Stimulated activated CD4-positive, alpha-beta T cell treated with anti-CD3 and anti-CD28 coated beads, Interleukin-1b, Interleukin-23, amount 100 ng/mL, for 1 hour (primary cell): ENCODE measurements at places on chromosomes 7 and 10.

DNA sequence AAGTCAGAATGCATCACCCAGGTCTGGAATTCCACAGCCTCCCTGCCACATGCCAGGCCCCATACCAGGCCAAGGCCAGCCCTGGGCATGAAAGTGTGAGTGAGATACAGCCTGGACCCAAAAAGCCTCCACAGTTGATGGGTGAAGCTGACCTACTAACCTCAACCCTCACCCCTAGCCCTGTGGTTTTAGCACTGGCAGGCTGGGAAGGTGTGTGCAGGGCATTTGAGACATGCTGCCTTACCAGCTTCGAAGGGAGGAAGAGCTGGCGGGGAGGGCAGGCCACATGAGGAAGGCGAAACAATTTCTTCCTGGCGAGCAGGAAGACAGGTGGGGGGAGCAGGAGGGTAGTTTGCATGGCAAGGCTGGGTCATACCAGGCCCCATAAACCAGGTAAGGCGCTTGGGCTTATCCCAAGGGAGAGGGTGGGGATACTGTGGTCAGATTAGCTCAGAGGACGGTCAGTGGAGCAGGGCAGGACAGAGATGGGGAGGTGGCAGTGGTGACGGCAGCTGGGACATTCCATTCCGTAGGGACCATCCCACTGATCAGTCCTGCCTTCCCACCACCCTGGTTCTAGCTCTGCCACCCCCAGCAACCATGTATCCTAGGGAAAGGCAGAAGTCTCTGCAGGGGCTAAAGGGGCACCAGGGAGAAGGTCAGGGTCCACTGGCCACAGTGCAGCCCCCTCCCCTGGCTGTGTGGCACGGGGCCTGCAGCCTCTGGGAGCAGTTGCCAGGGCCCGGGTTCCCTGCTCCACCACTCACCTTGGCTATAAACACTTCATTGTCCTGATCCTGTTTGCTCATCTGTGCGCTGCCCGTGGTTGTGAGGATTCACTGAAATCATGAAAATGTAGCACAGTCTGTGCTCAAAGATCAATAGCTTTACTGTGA lies 155.8 kb downstream of the NRF1 start:
- DNase-seq = no peak

DNA sequence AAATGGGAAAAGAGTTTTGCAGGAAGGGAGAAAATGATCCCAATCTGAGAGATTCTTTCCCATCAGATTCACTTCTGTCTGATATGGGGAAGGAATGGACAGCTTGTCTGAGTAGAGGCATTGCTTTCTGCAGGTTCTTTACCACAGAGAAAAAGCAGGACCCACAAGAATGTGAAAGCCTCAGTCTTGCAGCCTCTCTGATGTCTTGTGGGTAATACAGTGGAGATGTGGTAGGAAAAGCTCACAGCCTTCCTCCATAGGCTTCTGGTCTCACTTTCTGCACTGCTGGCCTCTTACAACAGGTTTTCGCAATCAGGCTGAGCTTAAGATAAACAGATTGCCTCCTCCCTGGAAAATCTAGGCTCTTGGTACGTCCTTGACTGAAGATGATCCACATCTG lies 551 bp downstream of the IFIT1 start:
- DNase-seq = no peak

DNA sequence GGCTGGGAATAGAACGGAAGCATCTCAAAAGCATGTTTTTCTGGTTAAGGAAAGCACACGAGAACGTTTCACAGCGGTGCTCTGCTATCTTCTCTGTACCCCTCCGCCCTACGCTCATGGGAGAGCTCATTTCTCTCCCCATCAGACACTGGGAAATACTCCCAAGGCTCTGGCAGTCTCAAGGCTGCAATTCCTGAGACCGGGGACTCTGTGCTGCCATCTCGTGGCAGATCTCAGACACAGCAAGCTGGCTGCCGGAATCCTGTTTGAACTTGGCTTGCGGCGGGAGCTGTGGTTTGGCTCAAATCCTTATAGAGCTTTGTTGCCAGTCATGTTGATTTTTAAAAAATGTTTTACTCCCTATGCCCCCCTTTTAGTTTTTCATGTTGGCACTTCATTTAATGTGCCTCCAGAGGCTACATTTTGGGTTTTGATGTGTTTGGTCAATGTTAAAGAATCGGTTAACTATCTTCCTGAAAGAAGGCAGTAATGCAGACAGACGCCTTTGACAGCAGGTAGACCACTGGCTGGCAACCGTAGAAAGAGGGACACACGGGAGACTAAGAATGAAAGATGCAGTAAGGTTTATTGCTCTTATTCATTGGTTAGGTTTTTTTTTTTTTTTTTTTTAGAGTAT lies 27.6 kb downstream of the BMPER start:
- peak; percentile 28 for DNase-seq

- no peak for DNase-seq
Measured at GRCh38 chr10:128095027-128095752, 31.0 kb downstream of the MKI67 start.

DNA sequence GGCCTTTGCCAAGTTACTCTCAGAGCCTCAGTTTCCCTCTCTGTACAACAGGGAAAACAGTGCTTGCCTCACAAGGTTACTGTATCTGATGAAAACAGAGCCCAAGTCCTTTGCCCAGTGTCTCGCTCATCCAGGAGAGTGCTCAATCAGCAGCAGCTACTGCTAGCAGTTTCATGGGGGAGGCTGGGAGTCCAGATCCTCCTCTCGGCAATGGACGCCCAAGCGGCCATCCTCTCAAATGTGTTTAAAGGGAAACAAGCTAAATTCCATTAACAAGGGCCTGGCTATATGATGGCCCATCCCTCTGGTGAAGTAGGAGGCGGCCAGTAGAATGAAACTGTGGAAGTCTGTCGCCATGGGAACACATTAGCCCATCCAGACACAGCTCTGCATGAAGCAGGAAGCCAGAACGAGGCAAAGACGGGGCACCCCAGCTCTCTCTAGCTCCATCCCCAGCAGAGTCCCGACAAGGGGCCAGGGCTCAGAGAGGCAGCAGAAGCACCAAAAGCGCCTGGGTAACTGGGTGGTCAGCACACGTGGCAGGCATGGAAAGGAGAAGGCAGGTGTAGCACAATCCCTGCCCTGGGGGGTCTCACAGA lies 35.2 kb downstream of the FAM53B start:
- no peak for DNase-seq

DNA sequence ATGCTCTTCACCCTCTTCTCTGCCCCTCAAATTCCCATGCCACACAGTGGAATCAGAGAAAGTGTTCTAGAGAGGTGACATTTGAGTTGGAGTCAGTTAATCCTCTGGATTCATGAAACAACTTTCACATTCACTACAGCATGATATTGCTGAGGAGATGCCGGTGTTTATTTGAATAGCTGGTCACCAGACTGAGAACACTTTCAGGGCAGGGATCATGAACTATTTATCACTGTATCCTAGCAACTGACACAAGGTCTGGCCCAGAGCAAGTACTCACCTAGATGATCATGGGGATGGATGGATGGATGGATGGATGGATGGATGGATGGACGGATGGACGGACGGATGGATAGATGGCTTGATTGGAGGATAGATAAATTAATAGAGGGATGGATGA lies 116.7 kb upstream of the ZMIZ1 start:
- DNase-seq = no peak

GRCh38 chr7:143485500-143485899 lies 7.8 kb downstream of the TAS2R41 start:
- no peak for DNase-seq

GRCh38 chr10:58439632-58440364 lies 54.6 kb downstream of the TFAM start:
- DNase-seq = no peak

GRCh38 chr7:27196287-27196767 lies 3.6 kb downstream of the HOXA13 start:
- DNase-seq = peak; percentile 63

DNA sequence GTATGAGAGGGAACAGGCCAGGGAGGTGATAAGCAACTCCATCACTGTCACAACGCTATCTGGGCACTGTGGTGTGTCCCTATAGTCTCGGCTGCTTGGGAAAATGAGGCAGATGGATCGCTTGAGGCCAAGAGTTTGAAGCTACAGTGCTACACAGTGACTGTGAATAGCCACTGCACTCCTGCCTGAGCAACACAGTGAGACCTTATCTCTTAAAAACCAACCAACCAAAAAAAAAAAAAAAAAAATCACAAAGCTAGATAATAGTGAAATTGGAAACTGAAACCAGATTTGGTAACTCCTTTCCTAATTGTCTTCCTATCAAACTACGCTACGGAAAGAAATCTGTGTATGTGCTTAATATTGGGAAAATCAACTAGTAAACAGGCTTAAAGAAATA lies 14.1 kb downstream of the MICU1 start:
- no peak for DNase-seq

DNA sequence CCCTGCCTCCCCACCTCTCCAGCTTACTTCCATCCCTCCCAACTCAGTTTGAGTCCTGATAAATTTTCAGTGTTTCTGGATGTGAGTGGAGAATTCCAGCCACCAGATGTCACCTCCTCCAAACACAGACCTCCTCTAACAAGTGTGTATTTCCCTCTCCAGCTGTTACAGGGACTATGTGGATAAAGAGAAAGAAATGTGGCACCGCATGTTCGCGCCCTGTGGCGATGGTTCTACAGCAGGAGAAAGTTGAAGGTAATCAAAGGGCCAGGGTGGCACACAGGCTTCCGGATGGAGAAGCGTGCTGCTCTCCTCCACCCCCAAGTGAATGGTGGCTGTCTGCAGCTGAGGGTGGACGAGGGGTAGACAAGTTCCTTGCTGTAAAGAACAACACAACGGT lies 14.7 kb downstream of the FKBP6 start:
- DNase-seq = no peak

DNA sequence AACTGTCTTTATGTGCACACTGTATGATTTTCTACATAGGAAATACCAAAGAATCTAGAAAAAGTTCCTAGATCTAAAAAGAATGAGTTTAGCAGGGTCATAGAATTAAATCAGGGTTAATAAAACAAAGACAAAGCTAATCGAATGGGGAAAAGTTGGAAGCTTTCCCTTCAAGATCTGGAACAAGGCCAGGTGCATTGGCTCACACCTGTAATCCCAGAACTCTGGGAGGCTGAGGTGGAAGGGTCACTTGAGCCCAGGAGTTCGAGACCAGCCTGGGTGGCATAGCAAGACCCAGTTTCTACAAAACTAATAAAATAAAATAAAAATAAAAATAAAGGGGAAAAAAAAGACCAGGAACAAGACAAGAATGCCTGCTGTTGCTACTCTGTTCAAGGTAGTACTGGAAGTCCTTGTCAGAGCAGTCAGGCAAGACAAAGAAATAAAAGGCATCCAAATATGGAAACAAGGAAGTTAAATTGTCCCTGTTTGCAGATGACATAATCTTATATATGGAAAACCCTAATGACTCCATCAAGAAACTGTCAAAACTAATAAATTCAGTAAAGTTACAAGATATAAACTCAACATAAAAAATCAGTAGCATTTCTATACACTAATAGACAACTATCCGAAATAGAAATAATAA lies 76.1 kb upstream of the RHEB start:
- DNase-seq = no peak

DNA sequence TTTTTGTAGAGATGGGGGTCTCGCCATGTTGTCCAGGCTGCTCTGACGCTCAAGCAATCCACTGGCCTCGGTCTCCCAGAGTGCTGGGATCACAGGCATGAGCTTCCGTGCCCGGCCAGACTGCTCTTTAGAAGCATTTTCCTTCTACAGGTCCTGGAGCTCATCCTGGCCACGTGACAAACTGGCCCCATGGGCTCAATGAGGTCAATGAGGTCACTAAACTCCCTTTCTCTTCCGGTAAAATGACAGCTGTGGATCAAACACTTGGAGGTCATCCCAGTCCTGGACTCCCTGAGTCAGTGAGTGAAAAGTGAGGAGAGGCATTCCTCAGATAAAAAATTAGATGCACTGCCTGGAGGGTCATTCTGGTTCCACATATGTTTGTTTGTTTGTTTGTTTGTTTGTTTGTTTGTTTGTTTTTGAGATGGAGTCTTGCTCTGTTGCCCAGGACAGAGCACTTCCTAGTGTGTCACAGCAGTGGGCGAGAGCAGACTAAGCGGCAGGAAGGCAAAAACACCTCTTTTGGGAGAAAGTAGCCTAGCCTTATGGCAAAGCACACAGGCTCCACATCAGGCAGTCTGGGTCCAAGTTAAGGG lies 134.9 kb downstream of the TNS3 start:
- DNase-seq = no peak

- DNase-seq = no peak
Measured at GRCh38 chr10:126893206-126893605, 12.0 kb upstream of the DOCK1 start.

- no peak for DNase-seq
Measured at GRCh38 chr10:112967200-112967599, 17.2 kb downstream of the TCF7L2 start.

- no peak for DNase-seq
Measured at GRCh38 chr10:35006836-35007235, 83.3 kb downstream of the CUL2 start.

DNA sequence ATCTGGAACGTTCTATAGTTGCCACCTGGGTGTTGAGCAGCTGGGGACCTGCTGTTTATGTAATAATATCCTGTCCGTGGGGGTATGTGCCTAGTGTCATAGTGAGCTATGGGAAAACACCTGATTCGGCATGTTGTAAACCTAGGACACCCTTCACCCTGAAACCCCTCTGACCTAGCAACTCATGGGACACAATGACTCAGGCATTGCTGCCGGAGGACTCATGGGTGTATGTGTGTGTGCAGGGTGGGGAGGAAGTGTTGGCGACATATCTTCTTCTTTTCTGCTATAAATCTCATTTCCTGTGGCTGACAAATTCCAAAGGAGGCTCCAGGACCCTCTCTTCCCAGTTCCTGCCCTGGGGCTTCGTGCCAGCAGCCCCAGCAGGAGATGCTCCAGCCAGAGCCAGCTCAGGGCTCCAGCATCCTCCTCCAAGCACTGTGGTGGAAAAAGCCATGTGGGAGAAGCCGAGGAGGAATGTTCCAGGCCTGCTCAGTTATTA lies 77.0 kb upstream of the PODXL start:
- no peak for DNase-seq

GRCh38 chr7:134908289-134908688 lies 78.0 kb upstream of the AGBL3 start:
- no peak for DNase-seq

DNA sequence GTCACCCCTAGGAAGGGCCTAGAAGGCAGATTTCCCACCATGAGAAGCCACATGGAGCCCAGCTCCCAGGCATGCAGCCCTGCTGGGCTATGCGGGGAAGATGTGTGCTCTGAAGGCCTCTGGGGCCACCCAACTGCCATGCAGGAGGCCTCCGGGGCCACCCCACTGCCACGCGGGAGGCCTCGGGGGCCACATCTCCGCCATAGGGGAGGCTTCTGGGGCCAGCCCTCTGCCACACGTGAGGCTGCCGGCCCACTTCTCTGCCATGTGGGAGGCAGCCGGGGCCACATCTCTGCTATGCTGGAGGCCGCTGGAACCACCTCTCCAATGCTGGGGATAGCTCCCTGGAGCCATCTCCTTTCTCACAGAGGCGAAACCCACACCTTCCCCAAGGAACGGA lies 451.8 kb downstream of the DNAJB6 start:
- no peak for DNase-seq

GRCh38 chr7:116857052-116857451 lies 5.3 kb upstream of the CAPZA2 start:
- no peak for DNase-seq

- no peak for DNase-seq
Measured at GRCh38 chr7:105580022-105580740, 1.1 kb downstream of the EFCAB10 start.
